ENCODE measurements at places on chromosomes 1 and 21.

GRCh38 chr1:243638186-243638585 is 211.9 kb downstream of the AKT3 start:
- no peak for DNase-seq

DNA sequence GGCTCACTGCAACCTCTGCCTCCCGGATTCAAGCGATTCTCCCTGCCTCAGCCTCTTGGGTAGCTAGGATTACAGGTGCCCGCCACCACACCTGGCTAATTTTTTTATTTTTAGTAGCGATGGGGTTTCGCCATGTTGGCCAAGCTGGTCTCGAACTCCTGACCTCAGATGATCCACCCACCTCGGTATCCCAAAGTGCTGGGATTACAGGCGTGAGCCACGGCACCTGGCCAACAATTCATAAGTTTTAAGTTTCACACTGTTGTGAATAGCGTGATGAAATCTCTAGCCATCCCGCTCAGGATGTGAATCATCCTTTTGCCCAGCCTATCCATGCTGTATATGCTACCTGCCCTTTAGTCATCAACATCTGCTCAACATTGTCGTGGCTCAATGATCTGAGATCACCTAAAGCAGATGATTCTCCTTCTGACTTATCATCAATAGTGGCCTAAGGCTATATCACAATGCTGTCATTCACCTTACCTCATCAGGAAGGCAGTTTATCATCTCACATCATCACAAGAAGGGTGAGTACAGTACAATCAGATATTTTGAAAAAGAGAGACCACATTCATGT is 2.6 kb downstream of the PFDN2 start:
- no peak for DNase-seq

DNA sequence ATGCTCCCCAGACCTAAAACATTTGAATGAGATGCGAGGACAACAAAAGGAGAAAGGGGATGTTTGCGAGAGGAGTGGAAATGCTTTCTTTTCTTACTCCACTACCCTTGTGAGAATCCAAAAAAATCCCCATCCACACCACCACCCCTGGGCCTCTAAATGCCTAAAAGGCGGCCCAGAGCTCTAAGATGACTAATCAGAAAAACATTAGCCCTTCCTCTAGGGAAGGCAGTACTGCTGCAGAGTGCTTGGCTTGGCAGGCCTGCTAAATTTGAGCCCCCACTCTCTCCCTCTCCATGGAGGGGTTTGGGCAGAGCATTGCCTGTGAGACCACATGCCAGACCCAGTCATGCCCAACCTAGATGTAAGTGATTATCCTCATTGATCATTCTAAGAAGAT is 347.9 kb downstream of the USH2A start:
- no peak for DNase-seq

DNA sequence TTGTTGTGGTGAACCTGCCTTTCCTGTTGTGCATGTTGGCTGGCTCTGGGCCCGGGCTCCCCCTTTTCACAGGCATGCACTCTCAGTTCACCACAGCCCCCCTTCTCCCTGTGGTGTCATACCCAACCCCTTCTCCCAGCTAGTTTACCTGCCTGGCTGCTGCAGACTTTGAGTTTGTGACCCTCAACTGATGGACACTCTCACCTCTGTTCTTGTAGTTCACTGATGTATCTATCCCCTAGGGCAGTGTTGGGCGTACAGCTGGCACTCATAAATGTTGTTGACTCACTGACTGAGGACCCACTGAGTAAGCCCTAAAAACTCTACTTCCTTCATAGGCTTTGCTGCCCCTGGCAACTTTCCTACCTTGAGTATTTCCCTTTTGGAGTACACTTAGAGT is 54.9 kb downstream of the WDR64 start:
- no peak for DNase-seq

- no peak for DNase-seq
Observed at GRCh38 chr1:205716371-205717132, 33.4 kb downstream of the NUCKS1 start.

DNA sequence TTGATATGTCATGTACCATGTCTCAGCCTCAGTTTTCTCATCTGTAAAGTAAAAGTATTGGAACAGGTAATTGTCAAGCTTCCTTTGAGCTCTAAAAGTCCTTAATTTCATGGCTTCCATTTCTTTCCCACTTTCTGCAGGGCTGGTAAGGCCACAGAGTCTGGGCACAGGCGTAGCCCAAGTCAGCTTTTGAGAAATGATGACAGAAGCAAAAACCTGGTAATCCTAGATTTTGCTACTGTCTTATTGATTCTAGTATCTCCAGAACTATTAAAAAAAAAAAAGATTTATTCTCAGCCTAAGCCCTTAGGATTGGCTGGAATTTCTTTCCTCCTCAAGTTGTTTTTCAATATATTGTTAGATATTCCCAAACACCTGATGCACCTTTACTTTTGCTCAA is 31.3 kb downstream of the PLXNA2 start:
- no peak for DNase-seq

DNA sequence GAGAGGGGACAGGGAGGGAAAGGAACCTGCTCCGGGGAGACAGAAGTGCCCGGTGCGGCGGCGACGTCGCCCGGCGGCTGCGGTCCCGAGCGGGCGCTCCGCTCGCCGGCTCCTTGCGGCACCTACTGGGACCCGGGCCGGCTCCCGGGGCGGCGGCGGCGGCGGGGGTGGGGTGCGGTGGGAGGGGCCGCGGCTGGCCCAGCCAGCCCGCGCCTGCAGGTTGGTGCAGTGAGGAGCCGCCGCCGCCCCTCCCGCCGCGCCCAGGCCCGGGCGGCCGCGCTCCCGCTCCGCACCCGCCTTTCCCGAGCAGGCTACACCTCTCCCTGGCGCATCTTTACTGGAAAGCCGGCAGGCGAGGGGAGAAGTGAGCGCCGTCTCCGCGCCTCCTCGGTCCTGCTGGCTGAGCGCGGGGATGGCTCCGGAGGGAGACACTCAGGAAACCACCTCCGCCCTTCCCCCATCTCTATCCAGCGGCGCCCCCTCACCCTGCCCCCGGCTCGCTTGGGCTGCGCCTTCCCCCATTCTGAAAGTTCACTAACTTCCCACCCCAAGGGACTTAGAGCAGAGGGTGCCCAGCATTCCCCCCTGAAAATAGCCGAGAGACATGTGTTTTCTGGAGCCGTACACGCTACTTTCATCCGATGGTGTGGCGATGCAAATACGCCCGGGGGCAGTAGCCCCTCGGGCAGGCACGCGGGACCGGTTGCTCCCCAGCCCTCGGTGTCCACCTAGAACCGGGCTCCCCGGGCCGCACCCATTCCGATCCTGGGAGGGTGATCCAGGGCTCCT is at the start of gene PLD5:
Gene PLD5 (minus strand): TSS at position 127 of the 789 bp plus-strand sequence.
- peak; percentile 67 for DNase-seq

- no peak for DNase-seq
Observed at GRCh38 chr1:27153927-27154358, 982 bp downstream of the SLC9A1 start.

GRCh38 chr1:165467706-165468105 is 22.8 kb upstream of the RXRG start:
- no peak for DNase-seq

GRCh38 chr1:247331172-247331524 is 519 bp downstream of the ZNF496 start:
- peak; percentile 90 for DNase-seq

DNA sequence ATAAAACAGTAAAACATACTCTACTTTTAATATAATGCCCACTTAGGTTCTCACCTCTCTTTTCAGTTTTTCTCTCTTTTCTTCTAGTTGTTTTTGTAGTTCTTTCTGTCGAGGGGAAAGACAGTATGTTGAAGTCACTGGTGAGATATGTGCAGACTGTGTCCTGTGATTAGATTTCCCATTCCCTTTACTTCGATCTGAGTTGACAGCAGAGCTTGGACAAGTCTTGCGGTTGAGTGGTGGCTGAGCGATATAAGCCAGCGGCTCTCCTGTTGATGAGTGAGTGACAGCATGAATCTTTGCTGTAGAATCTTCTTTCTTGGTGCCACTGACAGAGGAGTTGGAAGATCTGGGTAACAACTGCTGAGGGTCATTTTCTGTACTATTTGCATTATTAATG is 6.0 kb downstream of the CCDC181 start:
- DNase-seq = no peak

- DNase-seq = no peak
Observed at GRCh38 chr21:44618909-44619308, 7.0 kb downstream of the KRTAP10-8 start.

DNA sequence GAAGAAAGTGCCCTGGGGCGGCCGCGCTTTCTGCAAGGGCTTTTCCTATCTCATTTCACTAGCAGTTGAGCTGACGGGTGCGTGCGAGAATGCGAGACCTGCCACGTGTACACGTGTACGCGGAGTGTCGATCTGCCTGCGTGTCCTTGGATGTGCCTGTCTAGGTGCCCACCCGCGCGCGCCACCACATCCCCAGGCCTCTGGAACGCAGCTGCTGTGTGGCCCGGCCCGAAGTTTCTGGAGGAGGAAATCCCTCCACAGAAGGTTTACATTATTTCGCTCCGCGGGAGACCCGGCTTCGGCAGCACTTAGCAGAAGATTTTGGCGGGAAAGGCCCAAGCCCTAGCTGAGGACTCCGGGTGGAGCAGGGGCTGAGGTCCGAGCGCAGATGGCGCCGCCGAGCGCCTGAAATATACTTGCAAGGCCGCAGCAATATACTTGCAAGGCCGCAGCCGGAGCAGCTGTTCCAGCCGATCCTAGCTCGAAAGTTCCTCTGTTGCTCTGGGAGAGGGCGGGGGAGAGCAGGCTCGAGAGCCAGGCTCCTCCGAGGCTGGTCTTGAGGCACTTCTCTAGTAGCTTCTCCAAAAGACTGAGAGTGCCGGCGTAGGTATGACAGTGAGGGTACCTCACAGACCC is 3.9 kb downstream of the TBX15 start:
- peak; percentile 89 for DNase-seq

DNA sequence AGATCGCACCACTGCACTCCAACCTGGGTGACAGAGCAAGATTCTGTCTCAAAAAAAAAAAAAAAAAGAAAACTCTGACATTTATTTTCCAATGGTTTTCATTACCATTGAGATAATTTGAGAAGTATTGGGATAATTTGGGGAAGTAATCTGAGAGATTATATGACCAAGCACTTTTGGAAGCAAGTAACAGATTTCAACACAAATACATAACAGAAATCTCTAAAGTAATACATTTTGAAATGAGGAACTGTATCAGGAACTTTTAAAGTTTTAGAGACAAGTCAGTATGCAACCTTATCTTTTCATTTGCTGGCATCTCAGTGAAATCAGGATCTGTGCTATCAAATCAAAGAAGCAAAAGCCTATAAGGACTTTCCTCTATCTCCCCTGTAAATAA is 25.4 kb upstream of the SLC16A1 start:
- no peak for DNase-seq

- no peak for DNase-seq
Observed at GRCh38 chr1:227924833-227925574, 22.7 kb downstream of the WNT9A start.

- DNase-seq = no peak
Observed at GRCh38 chr1:215594640-215595039, 27.5 kb downstream of the KCTD3 start.

GRCh38 chr1:169892176-169892926 is 1.3 kb downstream of the SCYL3 start:
- no peak for DNase-seq

- no peak for DNase-seq
Observed at GRCh38 chr1:181475580-181475979, 7.7 kb upstream of the CACNA1E start.

- no peak for DNase-seq
Observed at GRCh38 chr1:46157916-46158311, 17.0 kb upstream of the TSPAN1 start.

- DNase-seq = no peak
Observed at GRCh38 chr1:89503690-89504089, 20.9 kb upstream of the LRRC8B start.

- no peak for DNase-seq
Observed at GRCh38 chr21:45765375-45765774, 121.8 kb downstream of the PCBP3 start.

- DNase-seq = no peak
Observed at GRCh38 chr1:59596432-59596831, 218.3 kb upstream of the HOOK1 start.

GRCh38 chr1:198772626-198773025 is 133.8 kb downstream of the PTPRC start:
- DNase-seq = no peak

- no peak for DNase-seq
Observed at GRCh38 chr1:176950736-176951324, 213.7 kb downstream of the ASTN1 start.

DNA sequence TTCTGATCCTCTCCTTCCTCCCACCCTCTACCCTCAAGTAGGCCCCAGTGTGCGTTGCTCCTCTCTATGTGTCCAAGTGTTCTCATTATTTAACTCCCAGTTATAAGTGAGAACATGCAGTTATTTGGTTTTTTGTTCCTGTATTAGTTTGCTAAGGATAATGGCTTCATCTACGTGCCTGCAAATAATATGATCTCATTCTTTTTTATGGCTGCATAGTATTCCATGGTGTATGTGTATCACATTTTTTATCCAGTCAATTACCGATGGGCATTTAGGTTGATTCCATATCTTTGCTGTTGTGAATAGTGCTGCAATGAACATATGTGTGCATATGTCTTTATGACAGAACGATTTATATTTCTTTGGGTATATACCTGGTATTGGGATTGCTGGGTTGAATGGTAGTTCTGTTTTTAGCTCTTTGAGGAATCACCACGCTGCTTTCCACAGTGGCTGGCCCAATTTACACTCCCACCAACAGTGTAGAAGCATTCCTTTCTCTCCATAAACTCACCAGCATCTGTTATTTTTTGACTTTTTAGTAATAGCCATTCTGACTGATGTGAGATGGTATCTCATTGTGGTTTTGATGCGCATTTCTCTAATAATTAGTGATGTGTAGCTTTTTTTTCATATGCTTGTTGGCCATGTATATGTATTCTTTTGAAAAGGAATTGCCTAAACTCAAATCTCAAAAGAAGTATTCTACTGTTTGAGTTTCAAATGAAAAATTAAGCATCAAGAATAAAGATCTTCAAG is 116.9 kb downstream of the ETS2 start:
- DNase-seq = no peak

DNA sequence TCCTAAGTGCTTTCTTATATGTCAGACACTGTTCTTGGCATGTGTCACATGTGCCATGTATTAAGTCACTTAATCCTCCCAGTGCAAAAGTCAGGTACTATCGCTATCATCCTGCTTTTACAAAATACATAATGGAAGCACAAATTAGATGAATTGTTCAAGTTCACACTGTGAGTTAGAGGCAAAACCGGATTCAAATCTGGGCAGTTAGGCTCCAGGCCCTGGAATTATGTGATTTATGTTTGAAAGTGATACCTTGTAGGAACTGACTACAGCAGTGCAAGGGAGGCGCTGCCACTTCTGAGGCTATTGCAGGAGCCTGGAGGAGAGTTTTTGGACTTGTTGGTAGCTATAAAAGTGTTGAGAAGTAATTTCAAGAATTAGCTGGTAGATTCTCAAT is 358.3 kb downstream of the HLX start:
- DNase-seq = no peak
